BJ (cell line): ENCODE measurements at places on chromosomes 4 and X.

DNA sequence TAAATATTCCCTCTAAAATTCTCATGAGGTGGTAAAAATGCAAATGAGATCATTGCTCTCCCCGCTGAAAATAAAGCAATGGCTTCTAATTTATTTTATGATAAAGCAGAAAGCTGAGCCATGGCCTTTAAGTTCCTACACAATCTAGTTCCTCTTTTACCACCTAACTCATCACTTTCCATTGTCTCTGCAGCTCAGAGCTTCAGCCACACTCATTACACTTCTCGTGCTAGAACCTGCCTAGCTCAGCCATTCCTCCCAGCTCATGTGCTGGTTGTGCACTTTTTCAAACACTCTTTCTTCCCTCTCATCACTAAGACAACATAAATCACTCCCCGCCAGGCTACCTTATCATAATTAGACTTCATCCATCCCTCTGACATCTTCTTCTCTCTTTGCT lies 1112.1 kb upstream of the PRKX start:
- no peak for DNase-seq

DNA sequence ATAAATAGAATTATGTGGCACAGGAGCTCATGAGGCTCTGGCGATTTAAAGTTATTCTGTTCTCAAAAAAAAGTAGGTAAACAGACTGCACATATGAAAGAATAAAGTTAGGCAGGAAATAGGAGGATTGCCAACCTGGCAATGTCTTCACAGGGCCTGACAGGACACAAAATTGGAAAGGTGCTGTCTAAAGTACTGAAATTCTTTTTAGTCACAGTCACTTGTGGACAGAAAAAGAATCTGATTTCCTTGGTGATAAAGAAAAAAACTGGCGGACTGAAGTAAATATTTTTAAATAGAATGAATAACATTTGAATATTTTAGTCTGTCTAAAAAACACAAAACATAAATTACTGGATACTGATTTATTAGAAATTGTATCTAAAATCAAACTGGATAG lies 124.4 kb downstream of the VEGFC start:
- no peak for DNase-seq

DNA sequence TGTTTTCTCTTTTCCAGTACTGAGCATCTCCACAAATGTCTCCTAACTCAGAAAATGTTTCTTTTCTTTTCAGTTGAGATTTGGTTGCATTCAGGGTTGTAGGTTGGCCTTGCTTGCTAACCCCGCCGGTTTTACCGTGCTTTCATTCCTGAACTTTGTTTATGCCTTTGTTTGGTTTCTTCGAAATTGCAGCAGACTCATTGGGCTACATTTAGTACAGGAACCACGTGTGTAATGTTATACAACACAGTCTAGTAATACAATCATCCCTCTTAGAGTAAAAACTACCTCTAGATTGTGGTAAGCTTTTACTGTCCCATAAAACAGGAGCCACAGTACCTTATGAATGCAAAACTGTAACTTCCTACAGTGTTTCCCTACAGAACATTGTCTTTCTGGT lies 57.9 kb downstream of the CCKAR start:
- DNase-seq, result no peak

DNA sequence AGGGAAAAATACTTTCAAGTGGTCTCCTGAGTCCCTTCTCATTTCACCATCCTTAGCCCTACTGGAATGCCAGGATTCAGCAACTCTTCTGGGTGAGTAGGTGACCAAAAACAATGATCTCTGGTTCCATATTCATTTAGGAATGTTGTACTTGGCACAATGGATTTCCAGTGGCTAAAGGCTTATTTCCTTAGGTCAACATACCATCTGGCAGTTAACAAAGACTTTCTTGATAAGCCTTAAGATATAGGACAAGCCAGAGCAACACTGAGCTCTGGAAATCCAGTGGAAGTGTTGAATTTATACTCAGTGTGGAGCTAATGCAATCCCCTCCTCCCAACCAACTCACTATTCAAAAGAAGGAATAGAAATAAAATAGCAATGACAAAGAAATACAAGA lies 139.4 kb upstream of the EMCN start:
- no peak for DNase-seq

DNA sequence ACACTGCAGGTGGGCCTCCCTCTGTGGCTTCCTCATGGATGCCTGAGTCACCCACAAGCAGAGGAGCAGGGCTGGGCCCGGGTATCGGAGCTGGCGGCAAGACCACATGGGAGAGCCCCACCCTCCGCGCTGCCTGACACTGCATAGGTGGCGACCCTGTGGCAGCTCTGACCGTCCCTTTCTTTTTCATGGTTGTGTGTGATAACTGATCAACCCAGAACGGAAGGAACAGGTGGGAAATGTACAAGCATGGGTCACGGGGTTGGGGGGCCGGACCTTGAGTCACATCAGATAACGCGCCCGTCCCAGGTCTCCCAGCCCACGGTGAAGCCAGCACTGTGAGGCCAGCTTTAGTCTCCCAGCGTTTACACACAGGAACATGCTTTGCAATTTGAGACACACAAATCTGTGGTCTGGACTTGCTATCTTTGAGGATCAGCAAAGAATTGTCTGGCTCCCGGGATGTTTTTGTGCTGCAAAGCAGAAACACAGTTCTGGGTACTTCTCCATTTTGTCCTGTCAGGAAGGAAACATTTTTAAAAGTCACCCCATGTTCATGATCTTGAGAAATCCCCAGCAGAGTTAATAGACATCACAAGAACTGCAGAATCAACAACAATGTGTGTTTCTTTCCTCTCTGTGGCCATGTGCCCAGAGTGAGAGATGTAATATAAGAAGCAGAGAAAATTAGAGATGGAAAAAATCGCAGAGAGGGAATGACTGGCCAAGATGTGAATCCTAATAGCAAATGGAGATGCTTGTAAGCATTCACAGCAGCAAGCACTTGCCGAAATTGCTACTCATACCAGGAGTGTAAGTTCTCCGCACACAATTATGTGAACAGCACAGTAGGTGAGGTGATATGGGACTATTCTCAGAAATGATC lies 70.1 kb upstream of the CBR4 start:
- no peak for DNase-seq

- DNase-seq, result peak; percentile 93
Measured at GRCh38 chr4:172962564-172963353, 205.9 kb upstream of the GALNT7 start.

DNA sequence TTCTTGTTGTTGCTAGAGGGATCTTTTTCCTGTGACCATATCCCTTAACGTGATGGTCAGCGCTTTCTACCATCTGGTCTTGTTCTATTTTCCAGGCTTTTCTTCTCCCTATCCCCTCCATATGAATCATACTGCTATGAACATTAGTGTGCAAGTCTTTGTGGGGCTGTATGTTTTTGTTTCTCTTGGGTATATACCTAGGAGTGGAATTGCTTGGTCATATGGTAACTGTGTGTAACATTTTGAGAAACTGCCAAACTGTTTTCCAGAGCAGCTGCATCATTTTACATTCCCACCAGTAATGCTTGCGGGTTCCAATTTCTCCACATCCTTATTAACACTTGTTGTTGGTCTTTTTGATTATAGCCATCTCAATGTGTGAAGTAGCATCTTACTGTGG lies 121.4 kb downstream of the SPRY1 start:
- DNase-seq, result no peak

DNA sequence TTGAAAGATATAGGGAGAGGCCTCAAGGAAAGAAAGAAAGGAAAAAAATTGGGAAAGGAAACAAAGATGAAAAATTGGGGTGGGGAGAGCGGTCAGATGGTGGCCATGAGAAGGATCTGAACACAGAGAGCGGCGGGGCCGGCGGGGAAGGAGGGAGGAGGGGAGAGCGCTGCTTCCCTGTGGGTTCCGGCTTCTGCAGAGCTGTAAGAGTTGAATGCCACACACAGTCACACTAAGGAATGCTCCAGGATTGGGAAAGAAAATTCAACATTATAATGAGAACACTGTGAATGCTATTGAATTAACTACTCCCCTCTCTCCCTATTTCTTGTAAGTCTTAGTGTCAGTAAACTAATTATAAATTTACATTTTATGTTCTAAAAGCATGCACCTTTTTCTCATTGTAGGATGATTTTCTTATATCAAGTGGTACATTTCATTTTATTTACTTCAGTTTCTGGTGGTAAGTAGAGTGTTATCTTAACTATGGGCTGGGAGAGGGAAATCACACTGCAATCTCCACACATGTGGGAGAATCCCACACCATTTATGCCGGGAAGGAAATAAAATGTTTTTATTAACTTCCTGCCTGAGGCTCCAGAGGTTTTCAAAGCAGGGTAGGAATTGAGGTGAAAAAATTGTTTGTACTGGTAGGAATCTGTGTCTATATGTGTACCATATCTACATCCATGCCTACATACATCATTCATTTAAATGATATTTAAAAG lies 904 bp downstream of the F11 start:
- no peak for DNase-seq
